HEK293T (cell line): ENCODE measurements at places on chromosomes 1 and 21.
A peak's percentile ranks its signal among the peaks of the same experiment; 100 is the strongest.

DNA sequence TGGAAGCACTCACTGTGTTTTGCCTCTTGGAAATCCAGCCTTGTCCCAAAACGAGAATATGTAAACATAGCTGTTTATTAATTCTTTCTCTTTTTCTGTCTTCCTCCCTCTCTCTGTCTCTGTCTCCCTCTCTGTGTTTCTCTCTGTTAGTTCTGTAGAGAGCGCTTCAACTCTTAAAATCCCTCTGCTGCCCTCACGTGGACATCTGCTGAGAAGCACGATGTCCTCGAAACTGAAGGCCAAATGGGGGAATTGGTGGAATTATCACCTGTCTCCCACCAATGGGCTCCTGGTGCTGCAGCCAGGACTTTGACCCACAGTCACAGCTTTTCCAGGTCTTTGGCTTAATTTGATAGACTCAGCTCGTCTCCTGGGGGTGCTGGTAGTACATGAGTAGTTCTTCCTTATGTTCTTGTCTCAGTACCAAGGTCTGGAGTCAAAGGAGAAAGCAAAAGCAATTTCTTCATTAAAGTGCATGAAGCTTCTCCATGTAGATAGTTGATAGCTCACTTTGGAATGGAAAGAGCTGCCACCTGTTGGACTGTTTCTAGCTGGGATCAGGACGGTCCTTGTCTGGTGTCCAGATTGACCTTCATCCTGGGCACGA lies 5.5 kb upstream of the GBP6 start:
- DNase-seq = peak; percentile 76

- DNase-seq = no peak
These were observed 34.1 kb downstream of the KIAA1614 start for GRCh38 chr1:180946541-180947498.

DNA sequence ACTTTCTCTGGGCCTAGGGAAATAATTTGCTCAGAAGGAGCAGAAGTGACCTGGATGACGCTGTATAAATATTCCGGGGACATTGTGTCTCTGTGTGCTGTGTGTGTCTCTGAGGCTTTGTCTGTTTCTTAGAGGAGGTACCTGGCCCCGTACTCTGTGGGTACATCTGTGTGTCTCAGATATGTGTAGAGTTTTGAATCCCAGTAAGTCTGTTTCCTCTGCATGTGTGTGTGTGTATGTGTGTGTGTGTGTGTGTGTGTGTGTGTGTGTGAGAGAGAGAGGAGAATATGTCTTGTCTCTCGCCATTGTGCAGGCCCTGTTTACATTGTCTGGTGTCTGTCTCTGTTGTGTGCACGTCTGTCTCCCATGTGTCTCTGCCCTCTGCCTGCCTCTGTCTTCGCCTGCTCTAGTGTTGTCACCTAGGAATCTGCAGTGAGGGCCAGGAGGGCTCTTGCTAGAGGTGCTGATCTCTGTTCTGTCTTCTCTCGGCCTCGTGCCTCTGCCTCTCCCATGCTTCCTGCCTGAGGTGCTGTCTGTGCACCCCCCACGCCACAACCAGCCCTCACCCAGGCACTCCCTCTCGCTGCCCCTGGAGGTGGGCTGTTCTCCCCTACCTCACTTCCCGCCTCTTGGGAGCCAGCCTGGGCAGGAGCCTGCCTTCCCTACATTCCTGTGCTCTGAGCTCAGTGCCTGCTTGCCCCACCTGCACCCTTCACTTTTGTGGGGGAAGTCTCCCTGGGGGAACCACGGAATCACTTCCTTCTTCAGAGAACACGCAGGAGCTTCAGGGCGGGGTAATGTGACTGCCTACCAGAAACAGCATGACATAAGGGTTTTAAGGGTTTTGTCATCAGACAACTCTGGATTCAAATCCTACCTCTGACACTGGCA lies 5.9 kb downstream of the MAP7D1 start:
- DNase-seq = no peak

DNA sequence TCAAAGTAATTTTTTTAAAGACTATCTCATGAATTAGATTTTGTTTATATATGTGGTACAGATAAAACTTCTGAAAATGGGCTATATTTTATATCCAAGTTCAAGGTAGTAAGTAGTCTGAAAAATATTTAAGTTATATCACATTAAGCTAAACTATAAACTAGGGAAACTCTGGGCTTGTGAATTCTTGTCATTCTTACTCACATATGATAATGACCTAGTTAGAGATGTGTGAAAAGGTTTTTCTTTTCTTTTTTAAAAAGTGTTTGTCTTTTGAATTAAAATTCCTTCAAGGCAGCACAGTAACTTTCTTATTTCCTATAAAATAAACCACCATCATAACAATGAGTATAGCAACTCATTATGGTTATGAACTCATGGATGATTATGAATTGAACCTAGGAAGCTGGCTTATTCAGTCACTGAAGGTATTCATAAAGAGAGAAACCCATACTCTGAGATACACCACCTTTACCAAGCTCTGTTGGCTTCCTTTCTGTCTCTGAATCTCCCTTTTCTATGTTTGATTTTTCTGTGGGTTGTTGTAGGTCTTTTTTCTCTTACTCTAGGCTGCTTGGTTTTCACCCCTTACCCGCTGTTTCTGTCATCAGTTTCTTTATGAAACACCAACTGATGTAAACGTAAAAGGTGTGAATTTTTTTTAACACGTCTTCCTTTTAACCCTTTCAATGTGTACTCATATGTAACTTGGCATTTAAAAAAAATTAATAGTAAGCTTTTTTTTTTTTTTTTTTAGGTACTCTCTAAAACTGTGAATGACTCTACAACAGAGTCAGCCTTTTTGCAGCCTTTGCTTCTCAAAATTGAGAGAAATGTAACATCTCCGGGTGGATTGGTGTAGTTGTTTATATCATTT lies 25.2 kb downstream of the IL12RB2 start:
- no peak for DNase-seq

DNA sequence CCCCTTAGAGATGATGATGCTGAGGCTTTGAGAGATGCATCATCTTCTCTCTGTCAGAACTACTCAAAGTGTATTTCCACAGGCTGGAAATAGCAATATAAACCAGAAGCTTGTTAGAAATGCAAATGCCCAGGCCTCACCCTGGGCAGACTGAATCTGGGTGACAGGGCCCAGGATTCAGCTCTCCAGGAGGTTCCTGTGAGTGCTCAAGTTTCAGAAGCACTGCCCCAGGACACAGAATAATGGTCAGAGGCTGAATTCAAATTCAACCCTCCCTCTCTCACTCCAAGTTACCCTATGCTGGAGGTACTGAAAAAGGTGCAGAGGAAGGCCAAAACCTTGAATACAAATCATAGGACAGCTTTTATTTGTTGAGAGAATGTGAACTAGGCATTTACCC lies 98.5 kb upstream of the NGF start:
- no peak for DNase-seq
